ENCODE measurements at places on chromosomes 12 and 14.

- DNase-seq: no peak
Measured at GRCh38 chr14:85444635-85445034, 85.3 kb upstream of the FLRT2 start.

DNA sequence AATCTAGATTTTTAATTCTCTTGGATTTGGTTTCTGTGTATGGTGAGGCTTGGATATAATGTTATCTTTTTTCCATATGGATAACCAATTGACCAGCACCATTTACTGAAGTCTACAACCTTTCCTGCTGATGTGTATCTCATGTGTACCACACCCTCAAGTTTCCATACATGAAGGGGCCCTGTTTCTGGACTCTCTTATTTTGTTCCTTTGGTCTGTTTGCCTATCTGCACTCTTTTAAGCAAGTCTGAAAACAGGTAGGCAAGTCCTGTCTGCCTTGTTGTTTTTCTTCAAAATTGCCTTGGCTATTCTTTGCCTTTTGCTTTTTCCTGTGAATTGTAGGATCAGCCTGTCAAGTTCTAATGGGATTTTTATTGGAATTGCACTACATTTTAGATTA lies 44.6 kb downstream of the MAX start:
- DNase-seq: no peak

GRCh38 chr12:24398605-24399004 lies 449.1 kb upstream of the SOX5 start:
- DNase-seq: no peak

DNA sequence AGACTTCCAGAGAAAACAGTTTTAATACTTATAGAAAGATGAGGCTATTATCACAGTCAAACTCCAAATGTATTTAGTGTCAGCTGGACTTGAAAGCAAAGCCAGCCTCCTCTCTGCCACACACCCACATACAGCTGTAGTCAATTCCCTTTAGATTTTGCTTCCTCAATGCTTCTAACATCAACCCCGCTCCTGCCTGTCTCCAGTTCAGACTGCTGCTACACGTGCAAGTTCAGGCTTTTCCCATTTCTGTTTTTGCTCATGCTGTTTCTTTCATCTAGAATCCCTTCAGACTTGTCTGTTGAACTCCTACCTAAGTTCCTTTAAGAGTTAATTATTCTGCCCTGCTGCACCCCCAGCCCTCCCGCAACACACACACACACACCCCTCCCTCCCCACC lies 380.0 kb downstream of the KCNH5 start:
- no peak for DNase-seq

- DNase-seq: no peak
Measured at GRCh38 chr12:6620137-6620884, 13.1 kb upstream of the CHD4 start.

GRCh38 chr14:22885975-22886374 lies 3.0 kb downstream of the REM2 start:
- DNase-seq: no peak

GRCh38 chr12:105803292-105803691 lies 335.5 kb downstream of the NUAK1 start:
- no peak for DNase-seq

DNA sequence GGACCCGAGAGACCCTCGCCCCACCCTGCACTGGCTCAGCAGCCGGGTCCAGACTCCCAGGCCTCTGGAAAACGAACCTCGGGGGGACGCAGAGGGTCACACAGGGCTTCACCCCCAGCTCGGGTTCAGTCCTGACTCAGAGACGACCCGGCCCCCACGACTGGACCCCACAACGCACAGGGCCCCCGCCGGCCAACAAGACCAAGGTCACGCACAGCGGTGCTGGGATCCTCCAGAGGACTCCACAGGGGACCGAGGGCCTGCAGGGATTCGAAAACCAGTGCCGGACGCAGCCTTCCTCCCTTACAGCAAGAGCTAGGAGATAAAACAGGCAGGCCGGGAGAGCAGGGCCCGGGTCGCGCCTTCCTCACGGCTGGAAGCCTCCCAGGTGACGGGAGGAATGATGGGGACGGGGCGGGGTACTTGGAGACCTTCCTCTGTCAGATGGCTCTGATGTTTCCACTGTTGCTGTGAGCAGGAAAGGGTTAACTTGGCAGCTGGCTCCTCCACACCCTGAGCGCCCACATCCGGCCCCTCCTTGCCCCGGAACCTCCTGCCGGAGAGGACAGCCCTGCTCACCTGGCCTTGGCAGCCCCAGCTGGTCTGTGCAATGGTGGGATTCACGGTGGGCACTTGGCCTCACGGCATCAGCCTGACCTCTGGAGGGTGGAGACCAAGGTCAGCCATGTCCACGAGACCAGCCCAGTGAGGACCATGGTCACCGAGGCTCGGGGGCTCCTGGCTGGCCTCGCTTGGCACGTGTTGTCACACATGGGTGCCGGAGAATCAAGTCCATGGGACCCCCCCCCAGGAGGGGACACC lies 46.2 kb downstream of the GALNT9 start:
- no peak for DNase-seq

DNA sequence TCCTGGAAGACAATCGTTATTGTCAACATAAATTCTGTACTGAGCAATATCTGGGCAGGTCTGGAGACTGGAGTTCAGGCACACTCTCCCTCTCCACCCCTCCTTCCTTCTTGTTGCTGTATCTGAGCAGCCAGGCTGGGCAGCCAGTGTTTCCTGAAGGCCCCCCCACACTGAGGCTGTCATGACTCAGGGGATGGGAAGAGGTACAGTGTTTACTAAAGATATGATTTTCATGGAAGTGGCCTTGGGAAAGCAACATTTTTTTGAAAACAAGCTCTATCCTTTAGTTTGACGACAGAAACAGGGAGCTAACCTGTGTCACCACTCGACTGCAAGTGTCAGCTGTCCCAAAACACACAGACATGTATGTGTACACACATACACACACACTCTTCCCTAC lies 1485.4 kb upstream of the TMEM132C start:
- DNase-seq: no peak

- DNase-seq: no peak
Measured at GRCh38 chr12:28795311-28795710, 353.8 kb upstream of the FAR2 start.

DNA sequence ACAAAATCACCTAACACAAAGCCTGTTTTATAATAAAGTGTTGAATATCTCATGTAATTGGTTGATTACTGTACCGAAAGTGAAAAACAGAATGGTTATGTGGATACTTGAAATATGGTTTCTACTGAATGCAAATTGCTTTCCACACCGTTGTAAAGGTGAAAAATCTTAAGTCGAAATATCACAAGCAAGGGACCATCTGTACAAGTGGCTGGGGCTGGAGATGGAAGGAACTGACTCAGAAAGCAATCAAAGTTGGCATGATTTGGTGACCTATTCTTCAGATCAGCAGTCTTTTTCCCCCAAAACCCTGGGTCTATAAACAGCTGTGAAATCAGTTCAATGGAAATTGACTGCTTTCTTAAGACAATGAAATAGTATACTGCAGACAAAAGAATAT lies 3.6 kb downstream of the CBX5 start:
- DNase-seq: no peak

DNA sequence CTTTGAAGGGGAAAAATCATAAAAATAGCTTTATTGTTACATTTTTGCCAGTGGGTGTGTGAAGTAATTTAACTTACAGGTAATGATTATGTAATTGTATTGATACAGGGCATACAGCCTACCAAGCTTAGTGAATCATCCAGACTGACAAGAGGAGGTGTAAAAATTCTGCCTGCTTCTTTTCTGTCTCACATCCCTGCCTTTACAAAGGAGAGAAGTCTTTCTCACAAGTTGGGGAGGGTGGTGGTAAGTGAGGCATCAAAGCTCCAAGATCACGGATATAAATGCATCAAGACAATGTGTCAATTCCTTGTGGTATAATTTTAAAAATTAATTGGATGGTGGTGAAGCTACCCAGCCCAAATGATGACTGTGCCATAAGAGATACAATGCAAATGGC lies 39.0 kb upstream of the G2E3 start:
- no peak for DNase-seq

DNA sequence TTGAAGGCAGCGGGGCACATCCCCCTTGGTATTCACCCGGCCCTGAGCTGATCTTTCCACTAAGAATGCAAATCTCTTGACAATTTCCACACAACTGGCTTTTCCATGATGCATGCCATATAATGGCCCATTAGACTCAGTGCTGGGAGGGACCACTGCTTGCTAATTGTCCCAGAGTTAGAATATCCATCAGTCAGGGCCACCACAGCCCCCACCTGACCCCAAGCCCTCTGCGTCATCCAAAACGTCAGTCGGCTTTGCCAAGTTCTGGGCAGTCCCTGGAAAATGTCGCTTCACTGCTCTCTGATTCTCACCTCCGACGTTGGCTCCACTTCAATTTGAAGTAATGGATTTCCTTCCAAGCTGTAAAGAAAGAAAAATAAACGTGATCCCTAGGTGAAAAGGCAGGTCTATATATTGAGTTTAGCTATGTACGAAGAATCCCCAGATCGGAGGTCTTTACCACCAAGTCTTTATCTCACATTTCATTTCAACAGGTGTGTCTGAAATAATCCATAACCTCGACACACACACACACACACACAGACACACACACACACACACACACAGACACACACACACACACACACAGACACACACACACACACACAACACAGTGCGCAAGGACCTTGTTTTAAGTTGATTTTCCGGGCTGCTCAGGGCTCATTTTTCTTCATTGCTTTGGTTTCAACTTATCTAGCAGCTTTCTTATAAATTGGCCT lies 165.5 kb upstream of the NOS1 start:
- DNase-seq: no peak

DNA sequence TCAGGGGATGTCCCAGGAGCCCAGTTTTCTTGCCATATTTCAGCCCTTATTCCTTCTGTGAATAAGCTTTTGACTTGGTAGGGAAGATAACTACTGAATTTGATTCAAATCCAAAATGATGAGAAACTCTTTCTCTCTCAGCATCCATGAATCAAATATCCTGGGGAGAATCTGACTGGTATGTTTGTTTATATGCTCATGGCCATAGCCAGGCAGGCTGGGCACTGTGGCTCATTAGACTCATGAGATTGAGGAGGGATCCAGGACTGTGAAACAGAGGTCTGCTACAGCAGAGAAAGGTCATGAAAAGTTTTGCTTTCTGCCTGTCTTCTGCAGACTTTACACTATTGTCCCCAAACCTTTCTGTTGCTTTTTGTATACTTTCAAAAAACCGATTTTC lies 346.4 kb upstream of the ATP2B1 start:
- DNase-seq: no peak

- no peak for DNase-seq
Measured at GRCh38 chr14:97387252-97387874, 590.2 kb downstream of the VRK1 start.

GRCh38 chr12:29644536-29645162 lies 139.1 kb downstream of the TMTC1 start:
- no peak for DNase-seq

- DNase-seq: no peak
Measured at GRCh38 chr12:69904777-69905176, 79.8 kb downstream of the MYRFL start.

DNA sequence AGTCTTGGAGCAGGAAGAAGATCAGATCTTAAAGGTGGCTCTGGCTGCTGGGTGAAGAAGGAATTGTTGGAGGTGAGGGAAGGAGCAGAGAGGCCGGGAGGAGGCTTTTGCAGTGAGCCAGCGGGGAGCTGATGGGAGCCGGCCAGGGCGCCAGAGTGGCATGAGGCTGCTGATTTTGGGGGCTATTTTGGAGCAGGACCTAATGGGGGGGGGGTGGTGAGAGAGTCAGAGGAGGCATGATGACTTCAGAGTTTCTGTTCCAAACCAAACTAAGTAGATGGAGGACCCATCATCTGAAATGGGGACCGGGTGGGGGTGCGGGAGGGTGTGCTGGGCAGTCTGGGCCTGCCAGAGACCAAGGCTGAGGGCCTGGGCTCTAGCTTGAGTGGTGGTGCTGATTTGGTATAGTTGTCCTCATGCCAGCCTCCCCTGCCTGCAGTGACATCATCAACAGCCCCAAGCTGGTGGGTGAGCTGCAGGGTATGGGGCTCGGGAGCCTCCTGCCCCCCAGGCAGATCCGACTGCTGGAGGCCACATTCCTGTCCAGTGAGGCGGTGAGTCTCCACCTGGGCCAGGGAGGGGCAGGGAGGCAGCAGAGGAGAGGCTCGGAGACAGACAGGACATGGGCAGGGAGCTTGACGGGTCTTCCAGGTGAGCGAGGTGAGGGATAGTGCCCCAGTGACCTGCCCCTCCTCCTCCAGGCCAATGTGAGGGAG lies 6.2 kb downstream of the TNFAIP2 start:
- DNase-seq: no peak

GRCh38 chr14:33273978-33274377 lies 335.3 kb downstream of the NPAS3 start:
- peak; percentile 2 for DNase-seq

DNA sequence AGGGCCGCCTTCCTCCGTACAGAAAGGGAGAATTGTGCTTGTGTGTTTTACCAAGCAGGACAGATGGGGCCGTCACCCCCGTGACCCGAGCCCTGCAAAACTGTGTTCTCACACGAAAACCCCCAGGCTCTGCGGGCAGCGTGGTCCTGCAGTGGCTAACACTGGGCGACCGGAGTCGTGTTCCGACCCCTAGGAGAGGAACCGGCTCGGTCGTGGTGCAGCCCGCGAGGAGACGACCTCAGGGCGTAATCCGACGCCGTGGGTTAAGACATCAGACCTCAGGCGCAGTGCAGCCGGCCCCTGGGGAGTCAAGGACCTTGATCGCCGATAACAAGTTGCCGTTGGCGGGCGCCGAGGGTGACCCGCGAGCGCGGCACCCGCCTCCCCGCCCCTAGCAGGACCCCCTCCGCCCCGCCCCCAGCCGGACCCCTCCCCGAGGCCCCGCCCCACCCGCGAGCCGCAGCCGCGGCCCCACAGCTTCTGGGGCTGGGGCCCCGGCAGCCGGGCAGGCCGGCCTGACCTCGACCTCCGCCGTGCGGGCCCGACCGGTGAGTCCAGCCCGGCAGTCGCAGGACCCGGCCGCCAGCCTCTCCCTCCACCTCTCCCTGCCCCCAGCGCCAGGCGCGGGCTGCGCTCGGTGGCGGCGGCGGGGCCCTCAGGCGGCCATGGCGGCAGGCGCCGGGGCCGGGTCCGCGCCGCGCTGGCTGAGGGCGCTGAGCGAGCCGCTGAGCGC lies at the start of gene CHPT1:
CHPT1 (plus strand) TSS at position 444 of the 733 bp plus-strand sequence; CDS start at position 666, 222 bp downstream.
- no peak for DNase-seq

DNA sequence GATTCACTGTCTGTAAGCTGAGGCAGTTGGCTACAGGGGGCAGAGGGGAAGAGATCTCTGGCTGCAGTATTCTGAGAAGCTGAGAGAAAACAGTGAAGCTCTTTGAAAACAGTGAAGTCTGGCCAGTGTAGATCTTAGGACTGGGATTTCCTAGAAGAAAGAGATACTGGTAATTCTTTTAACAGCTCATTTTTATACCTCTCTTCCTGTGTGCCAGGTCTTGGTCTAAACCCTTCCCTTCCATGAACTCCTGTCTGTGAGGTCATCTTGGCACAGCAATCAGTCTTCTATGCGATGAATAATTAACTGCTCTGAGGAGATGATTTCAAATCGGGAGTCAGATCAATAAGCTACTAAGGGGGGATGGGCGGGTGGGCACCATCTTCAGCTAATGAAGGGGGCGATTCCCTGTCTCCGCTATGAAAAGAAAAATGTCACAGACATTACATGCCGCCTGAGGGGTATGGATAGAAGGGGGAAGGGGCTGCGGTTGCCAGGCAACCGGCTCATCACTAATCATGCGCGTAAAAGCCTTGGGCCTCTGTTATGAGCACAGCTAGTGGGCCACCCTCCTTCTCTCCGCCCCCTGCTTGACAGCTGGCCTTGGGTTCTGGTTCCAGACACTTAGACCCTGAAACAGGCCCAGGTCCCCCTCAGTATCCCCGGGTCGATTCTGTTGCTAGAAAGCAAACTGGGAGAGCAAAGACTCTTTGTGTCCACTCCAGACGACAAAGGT lies 75.3 kb upstream of the CEP83 start:
- DNase-seq: no peak

GRCh38 chr12:120821878-120822277 lies 82.3 kb downstream of the SPPL3 start:
- DNase-seq: no peak

All from GM12878 (cell line).